Subcutaneous preadipocyte (primary cell): ENCODE measurements at places on chromosomes 4 and X. TPM values are rescaled to one million over a fixed set of nuclear protein-coding genes. Genes with fewer than 3 reads are reported as not detected.

The CFAP97 gene
- total RNA-seq, result 39.3 and 53.0 TPM in 2 replicates

The LANCL3 gene
- total RNA-seq, result under 0.01 TPM in 1 of 2 replicates, not detected in the other

The DDX60 gene
- 5.1 and 6.3 TPM in 2 replicates for total RNA-seq

The PCSK1N gene
- 0.20 and 0.37 TPM in 2 replicates for total RNA-seq

The MAGEE1 gene
- total RNA-seq, result 1.4 and 1.5 TPM in 2 replicates

The EXOC1L gene
- total RNA-seq, result not detected in 2 replicates

The FATE1 gene
- total RNA-seq, result not detected in 2 replicates
